ENCODE measurements at places on chromosomes 5 and 9.

DNA sequence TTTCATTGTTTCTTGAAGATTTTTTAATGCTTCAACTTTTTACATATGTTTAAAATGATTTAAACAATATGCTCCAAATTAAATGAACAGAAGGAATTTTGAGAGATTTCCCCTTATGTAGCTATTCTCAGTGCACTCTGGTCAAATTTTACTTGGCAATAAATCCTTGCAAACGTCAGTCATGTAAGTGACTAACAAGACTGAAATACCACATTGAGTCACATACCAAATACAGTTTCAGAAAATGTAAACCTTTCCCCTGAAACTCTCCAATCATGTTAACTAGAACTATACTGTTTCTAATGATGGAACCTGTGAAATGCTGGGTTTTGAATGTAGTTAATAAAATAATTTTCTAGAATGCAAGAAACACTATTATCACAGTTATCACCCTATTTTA, 29.6 kb downstream of the SAR1B start:
- DNase-seq = peak; percentile 18

DNA sequence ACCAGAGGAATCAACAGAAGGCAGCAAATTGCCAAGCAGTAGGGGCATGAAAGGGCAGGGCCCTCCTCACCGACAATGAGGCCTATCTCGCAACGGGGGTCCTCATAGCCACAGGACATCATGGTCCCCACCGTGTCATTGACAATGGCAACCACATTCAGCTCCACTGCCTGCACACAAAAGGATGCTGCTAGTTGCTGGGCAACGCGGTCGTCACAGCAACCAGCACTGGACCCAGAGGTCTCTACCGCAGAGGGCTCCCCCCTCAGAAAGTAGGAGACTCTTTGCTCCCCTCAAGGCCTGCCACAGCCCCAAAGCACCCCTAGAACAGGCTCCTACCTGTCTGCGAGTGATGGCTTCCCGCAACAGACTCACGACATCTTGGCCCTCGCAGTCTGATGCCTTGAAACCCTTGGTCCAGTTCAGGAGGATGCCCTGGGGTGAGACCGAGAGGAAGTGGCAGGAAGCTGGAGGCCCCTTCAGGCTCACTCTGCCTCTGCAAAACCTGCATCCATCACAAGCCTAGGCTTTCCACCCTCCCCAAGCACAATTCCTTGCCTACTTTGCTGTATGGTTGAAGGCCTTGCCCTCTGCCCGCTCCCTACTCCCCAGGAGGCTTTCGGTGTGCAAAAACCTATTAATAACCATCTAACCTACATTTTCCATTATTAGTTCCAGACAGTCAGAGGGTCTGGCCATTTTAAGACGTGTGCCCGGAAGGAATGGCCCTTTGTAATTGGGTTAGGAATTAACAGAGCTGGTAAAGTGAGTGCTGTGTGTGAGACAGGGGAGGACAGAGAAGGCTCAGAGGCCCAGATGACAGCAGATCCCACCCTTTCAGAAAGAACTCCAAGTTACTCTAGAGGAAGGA, 15.2 kb downstream of the HK3 start:
- DNase-seq = no peak

DNA sequence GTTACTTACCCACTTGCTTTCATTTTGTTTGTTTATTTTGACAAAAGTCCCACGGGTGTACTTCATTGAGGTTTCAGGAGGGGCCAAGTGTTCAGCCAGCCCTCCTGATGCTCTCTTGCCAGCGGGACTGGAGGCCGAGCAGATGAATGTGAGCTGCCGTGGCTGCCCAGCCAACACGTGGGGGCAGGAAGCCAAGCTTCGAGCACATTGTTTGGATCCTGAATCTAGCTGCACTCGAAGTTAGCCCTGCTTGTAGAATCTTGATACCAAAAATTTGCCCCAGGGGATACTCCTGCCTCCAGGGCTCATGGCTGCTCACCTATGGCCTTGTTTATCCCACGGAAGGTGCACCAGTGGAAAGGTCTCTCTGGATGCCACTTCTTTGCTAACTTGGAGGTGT, 49.3 kb downstream of the RASGEF1C start:
- DNase-seq = no peak

DNA sequence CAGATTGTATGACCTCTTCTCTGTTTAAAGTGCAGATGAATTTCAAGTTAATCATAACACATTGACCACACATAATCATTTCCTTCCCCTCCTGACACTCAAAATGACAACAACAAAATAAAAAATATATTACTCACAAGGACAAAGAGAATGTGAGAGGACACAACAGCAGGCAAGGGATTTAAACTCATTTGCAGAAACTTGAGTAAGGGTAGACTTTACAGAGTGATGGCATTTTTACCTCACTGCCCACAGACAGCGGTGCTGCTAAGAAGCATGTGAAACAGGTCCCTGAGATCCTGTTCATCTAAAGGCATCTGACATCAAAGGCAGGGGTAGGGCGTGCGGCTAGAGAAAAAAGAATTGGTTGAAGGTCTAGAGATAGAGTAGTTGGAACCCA, 99.0 kb downstream of the TRIM36 start:
- DNase-seq = no peak

DNA sequence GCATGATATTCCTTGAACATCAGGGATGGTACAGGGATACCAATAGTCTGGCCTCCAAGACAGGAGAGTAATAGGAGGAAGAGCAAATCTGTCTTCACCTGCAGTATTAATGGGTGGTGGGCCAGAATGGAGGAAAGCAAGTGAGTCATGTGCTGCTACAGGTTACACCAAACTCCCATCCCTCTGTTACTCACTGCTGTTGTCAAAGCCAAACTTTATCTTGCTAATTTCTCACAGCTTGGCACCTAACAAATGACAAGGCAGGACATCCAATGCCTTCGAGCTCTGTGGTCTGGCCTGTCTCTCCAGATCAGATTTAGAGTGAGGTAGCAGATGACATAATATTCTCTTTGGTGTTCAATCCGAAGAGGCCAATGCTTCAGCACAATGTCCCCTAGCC, 26.8 kb downstream of the PLAC8L1 start:
- no peak for DNase-seq

DNA sequence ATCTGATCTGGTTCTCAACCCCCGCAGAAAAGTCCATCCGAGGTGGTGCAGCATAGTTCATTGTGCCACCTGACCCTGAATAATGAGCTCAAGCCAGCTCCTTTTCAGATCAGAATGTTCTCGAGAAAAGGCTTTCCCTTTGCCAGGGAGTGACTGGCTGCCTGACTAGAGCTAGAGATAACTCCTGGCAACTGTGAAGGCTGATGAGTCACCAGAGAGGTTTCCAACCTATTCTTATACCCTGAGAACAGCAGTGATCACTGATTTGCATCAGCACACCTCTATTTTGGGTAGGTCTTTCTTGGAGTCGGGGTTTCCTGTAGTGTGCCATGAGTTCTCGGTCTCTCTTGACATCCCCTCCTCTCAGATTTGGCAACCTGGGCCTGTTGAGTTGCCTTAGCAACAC, 127.9 kb downstream of the PIK3R1 start:
- DNase-seq = peak; percentile 45

DNA sequence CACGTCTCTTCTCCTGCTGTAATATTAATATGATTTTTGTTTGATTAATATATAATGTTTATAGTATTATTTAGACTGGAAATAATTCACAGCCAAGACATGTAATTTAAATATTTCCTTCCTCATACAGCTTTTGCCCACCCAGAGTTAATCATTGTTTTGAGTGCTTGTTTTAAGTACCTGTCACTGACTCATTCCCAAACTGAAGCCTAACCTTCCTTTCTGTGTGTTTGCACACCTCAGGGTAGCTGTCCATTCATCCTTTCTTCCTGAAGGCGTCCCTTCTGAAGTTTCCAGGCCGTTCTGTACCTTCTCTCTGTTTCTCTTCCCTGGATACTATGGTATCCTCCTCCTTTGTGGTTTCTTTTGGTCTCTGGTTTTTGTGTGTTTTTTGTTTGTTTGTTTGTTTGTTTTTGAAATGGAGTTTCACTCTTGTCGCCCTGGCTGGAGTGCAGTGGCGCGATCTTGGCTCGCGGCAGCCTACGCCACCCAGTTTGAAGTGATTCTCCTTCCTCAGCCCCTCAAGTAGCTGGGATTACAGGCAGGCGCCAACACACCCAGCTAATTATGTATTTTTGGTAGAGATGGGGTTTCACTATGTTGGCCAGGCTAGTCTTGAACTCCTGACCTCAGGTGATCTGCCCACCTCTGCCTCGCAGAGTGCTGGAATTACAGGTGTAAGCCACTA, 312.4 kb downstream of the DOCK8 start:
- no peak for DNase-seq

- DNase-seq = no peak
Measured at GRCh38 chr9:3730511-3730922, 204.7 kb upstream of the RFX3 start.

DNA sequence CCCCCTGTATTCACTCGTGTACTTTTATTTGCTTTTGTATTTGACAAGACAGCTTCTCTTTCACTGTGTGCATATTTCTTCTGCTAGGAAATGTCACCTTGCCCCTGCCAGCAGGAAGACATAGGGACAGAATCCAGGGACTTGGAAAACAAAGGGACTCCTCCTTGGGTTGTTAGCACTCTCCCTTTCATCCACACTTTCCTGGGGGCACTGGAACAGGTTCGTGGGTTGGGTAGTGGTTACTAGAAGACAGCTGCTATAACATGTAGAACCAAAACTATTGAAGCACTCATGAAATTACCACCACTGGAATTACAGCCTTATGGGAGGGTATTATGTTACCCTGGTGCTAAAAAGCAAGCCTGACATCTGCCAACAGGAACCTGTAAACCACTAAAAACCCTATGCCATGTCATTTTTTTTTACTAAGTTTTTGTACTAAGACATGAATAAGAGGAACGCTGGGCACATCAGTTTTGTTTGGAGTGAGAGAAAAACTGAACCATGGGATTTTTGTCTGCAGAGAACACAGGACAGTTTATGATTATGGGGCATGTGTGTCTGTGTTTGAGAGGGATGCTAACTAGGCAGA, 4.7 kb upstream of the CCL28 start:
- DNase-seq = no peak

DNA sequence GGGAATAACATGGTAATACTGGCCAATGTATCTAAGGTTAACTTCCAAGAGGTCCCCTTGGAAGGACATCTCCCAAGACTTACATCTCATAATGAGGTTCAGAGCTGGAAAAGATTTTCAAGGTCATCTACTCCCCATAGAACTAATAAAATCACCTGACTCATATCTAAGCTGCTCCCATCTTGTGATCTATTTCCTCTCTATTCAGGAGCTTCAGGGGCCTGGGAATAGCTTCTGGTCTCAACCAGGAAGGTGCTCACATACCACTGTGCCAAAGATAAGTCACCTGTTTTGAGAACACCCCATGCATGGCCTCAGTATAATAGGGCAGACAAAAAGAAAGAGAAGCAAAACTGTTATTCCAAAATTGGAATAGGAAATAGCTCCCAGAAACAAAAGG, 74.2 kb downstream of the OXCT1 start:
- DNase-seq = no peak

GRCh38 chr9:134325096-134325812, 1.0 kb upstream of the RXRA start:
- peak; percentile 58 for DNase-seq

GRCh38 chr9:96342571-96343245, 40.7 kb upstream of the HSD17B3 start:
- no peak for DNase-seq

DNA sequence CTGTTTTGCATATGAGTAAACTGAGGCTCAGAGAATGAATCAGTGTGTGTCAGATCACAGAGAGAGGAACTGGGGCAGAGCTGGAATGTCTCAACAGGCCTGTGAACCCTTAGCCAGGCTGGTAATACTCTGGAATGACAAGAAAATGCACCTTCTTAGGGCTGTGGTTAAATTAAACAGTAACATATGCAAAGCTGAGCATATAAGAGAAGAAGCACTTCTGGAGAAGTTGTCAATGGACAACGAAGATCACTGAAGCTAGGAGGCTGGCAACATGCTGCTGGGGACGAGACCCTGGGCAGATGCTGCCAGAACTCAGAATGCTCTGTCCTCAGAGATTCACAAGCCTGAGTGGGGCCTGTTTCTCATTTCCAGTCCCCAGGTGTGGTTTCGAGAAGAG, 64.6 kb upstream of the EPB41L4B start:
- DNase-seq = no peak

- DNase-seq = no peak
Measured at GRCh38 chr5:112656451-112656850, 81.2 kb upstream of the APC start.

DNA sequence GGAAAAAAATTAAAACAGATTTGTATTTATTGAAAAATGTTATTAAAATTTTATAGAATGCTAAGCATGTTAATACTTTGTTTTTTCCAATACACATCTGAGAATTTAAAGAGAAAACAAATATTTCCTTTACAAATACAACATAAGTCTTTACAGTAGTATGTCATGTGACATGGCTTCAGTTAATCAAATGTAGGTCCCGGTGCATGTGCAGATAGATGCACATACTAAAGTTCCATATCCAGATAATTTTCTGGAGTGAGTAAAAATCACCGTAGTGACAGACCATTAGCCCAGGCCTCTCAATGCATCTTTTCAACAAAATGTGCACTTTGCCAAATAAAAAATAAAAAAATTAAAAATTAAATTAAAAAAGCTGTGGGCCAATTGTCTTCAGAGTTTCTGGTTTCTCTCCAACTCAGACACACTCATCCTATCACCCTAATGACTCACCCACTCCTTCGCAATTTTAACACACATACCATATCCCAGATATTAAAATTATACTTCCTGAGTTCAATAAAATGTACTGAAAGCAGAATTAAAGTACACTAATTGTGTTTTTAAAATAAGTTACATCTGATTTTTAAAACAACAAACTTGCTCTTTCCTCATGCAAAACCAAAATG, 508.1 kb downstream of the NR2F1-AS1 start:
- DNase-seq = no peak

DNA sequence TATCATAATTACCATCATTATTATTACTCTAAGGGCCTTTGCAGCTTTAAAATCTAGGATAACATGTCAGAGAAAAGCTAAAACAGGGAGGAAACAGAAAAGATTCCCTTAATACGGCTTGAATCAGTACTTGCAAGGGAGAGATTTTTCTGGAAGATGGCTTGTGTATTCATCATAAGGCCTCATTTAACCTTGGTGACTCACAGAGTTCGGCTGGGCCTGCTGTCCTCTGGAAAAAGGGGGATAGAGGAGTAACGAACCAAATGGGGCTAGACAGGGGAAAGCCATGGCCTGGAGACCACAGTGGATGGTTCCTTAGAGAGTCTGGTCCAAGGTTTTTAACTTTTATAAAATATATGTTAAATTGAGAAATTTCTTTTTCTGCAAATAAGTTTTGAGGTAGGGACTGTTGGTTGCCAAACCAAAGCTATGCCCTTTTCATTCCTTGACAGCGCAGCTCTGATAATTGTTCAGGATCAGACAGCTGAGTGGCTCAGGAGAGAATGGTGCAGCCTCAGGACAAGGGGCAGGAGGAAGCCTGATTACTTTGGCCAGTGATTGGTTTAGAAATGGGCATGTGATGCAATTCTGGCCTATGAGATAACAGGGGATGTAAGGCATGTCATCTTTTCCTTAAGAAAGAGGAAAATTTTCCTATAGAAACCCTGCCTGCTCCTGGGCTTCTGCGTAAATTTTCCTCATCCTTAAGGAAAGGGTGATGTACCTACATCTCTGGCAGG, 25.6 kb upstream of the GSN start:
- no peak for DNase-seq

Data from suppressor macrophage treated with lipopolysaccharide for 4 hours (primary cell).